Urothelium cell line (cell line): ENCODE measurements at places on chromosomes 12 and 14.

- no peak for DNase-seq
Observed at GRCh38 chr12:52519387-52519703, 849 bp downstream of the KRT5 start.

GRCh38 chr14:102768223-102769048, 8.8 kb upstream of the TRAF3 start:
- no peak for DNase-seq

GRCh38 chr14:47278233-47278842, 397.1 kb downstream of the MDGA2 start:
- peak; percentile 69 for DNase-seq

DNA sequence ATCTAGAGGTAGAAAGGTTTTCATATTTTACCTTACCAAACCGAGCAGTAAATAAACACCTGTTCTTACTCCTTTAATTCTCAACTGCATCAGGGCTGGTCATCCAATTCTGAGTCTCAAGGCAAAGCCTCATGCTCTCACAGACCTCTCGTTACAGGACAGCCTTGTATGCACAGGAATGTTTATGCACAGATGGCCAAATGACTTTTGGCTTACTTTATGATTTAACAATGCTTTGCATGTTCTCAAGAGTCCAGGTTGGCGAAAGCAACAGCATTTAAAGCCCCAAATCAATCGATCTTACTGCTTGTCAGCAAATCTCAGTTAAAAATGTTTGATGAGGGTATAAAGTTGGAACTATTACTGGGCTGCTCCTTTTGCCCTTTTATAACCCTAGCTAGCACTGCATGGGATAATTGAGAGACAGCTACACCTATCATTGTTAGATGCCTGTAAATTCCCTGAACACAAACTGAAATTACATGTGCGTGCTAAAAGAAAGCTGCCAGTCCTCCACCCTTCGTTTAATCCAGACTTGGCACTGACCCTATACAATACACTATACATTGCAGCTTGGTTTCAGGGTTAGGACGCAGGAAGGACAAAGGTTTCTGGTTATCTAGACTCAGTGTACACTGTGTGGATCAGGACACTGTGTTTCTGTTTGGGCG, 63.6 kb downstream of the TMCC3 start:
- DNase-seq: no peak

GRCh38 chr12:97982684-97983083, 520.1 kb downstream of the RMST start:
- DNase-seq: no peak

DNA sequence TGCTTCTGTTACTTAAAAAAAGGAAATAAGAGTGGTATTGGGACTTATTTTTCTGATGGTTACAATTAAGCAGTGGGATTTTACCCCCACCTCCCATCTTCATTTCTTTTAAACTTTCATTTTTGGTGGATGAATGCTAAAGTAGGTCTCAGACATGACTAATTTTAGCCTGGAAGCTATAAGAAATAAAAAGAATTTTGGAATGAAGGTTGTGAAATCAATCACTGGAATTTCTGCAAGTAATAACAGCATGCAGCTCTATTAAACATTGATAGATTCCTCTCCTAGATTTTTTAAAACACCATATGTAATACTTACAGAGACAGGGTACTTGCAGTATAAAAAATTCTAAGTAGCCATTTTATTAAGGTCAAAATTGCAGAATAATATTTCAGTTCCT, 164.2 kb upstream of the CLEC14A start:
- no peak for DNase-seq

- no peak for DNase-seq
Observed at GRCh38 chr14:37223947-37224474, 26.3 kb downstream of the MIPOL1 start.

- DNase-seq: peak; percentile 32
Observed at GRCh38 chr14:34713681-34714319, 593 bp downstream of the CFL2 start.

- no peak for DNase-seq
Observed at GRCh38 chr12:95857156-95857555, 1.6 kb upstream of the SNRPF start.

DNA sequence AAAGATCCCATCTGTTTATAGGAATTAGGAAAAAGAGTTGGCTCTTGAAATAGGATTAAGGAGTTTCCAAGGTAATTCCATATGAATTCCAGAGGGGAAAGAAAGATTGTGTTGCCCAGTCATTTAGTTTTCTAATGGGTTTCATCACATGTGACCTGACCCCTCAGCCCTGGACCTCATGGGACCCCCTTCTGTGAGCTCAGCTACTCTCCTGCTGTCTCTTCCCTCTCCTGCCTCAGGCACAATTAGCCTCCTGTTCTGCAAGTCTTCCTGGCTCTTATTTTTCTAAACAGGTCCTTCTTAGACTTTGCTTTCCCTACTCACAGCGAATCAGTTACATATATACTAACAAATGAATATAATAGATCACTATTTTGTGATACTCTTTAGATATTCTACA, 237.7 kb downstream of the TRHDE start:
- DNase-seq: no peak

DNA sequence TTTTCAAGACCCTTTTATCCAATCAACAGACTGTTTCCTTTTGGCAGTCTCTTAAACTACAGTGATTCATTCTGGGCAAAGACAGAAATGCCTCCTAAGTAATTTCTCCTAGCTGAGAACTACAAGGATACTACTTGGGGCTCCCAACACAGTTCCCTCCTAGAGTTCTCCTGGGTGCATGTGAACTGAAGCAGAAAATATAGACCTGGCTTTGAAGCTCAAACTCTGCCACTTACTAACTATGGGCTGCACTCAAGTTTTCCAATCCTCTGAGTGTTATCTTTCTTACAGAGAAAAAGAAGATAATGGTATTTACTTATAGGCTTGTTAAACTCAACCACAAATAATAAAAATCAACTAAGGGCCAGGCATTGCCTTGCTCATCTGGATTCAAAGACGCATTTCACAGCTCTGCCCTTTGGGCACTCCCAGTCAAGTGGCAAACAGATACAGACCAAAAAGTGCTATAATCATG, 97.6 kb downstream of the EFCAB11 start:
- no peak for DNase-seq

DNA sequence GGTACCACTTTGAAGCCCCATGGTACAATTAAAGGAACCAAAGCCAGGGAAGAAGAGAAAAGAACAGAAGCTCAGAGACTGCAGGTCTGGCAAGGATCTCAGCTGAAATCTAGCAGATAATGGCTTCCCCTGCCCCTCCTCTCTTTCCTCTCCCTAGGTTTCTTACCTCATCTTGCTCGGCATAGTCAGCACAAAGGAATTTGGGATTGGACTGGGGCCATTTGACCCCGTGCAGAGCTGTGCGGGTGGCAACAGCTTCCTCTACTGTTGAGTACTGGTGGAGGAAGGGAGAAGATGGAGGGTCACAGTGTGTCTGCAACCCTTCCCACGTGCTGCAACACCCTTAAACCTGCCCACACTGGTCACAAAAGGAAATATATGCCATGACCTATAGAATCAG, 4.7 kb upstream of the CDH24 start:
- peak; percentile 84 for DNase-seq

DNA sequence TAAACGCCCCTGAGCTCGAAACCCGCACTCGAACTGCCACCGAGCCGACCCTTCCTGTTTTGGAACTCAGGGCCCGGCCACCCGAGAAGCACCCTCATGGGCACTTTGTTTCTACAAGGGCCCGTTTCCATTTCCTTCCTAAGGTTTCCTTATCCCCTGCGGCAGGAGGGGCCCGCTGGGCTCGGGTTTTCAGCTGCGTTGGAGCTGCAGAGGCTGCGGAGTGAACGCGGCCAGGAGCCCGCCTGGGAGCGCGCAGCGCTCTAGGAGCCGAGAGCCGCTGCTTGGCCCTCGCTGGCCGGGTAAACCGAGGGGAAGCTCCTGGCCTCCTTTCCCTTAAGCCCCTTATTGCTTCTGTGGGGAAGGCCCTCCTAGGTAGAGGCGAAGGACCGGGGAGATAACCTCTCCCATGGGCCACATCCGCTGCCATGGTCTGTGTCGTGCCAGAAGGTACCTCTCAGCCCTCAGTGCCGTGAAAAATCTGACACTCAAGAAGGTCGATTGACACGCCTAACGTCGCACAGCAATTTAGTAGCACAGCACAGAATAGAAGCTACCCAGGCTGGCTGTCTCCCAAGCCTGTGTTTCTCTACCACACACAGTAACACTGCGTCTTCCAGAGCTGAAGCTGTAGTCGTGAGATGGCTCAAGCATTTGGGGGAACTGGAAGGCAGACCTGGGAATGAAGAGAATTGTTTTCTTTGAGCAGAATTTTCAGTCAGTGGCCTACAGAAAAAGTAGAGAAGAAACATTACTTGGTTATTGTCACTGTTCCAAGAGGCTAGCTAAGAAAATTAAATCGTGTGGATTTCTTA, 12.9 kb upstream of the CALM1 start:
- DNase-seq: no peak

DNA sequence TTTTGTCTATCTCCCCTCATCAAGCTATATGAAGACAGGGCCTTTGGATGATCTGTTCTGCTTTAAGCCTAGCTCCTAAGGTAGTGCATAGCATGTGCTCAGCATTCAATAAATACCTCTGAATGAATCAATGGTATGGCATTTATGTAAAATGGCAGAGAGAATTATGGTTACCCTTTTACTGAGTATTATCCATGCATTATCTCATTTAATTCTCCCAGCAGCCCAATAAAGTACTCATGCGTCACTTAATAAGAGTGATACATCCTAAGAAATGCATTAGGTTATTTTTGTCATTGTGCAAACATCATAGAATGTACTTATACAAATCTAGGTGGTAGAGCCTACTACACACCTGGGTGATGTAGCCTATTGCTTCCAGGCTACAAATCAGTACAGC, 269.7 kb downstream of the KSR2 start:
- no peak for DNase-seq

DNA sequence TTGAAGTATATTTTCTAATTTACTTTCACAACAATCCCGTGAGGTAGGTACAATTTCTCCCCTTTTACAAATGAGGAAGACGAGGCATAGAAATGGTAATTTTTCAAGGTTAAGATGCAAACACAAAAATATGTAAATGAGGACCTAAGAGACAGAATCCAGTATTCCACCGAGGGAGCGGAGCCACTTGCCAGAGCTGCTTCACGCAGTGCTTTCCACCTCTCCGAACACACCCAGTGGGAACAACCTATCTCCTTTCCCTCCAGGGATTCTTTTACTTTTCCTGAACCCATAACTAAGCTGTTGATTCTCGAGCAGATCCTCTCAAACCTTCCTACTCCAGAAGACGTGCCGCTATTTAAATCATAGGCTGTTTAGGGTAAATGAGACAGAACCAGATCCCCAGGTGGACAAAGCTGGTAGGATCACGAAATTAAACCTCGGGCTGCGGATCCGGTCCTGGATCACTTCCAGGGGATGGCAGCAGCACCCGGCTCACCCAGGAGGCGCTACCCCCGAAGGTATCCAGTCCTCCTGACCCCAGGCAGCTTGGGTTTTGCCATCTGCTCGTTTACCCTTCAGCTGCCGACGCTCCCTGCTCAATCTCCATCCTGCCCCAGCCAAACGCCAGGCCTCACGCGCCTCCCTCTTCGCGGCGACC, 1.5 kb downstream of the DDHD1 start:
- DNase-seq: peak; percentile 93

DNA sequence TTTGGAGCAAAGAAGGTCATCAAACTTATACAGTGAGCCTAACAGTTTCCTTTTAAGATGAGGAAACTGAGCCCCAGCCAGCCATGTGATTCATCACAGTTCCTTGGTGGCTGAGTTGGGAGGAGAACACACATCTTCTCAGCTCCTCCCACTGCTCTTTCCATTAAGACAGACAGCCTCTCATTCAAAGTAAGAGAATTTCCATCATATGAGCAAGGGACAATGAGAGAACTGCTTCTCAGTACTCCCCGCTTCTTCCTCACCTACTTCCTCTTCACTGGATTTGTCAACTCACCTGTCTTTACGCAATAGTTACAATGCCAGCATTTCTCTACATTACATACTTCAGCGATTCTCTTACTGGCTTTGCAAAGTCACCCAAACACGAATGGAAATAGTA, 2.2 kb downstream of the IFNG start:
- DNase-seq: no peak

DNA sequence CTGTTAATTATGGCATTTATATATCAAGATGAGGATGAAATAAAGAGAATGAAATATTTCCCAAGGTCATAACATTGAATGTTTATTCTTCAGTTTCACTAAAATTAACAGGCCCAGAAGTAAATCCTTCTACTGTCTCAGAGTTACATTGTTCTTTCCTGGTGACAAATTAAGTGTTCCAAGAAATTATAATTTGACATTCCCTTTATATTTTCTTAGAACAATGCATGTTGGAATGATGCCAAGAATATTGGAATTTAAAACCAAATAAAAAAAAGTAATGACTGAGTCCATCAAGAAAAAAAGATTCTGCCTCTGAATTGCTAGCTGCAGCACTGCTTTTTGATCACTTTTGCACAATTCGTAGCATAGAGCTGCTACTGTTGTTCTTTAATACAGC, 152.1 kb downstream of the METTL25 start:
- no peak for DNase-seq

DNA sequence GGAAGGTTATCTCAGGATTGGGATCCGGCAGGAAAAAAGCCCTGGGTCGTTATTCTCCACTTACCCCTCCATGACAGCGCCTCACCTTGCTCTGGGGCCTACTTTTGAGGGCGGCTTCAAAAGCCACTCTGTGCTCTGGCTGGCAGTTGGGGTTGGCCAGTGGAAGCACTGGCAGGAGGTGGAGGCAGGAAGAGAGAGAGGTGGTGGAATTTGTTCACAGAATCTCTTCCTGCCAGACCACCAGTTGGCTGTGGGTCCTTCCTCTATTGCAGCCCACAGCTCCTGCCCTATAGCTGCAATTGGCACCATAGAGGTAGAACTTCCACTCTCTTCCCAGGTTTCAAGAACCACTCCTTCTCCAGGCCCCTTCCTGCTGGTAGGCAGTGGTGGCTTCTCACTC, 32.7 kb upstream of the SDR39U1 start:
- DNase-seq: no peak

DNA sequence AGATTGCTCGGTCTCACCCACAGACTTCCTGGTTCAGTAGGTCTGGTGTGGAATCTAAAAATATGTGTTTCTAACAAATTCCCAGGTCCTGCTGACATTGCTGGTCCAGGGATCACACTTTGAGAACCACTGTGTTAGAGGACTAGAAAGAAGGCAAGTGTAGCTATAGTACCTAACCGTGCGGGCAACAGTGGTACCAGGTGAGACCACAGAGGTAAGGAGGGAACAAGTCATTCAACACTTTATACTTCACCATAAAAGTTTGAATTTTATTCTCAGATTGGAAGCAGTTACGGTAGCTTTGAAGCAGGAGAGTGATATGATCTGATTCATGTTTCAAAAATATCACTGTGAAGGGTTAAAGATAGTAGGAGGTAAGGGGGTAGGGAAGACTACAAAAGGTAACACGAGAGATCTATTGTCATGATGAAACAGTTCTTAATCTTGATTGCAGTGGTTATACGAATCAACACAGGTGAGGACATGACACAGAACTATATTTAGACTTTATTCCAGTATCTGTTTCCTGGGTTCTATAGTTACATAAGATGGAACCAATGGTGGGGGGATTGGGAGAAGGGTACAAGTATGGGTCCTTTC, 73.5 kb downstream of the CDK17 start:
- DNase-seq: no peak

- no peak for DNase-seq
Observed at GRCh38 chr12:92378682-92379479, 233.2 kb upstream of the BTG1 start.

- no peak for DNase-seq
Observed at GRCh38 chr12:59182658-59183455, 262.6 kb upstream of the LRIG3 start.

GRCh38 chr14:78448164-78449094, 278.3 kb downstream of the NRXN3 start:
- DNase-seq: peak; percentile 47
